ENCODE measurements at places on chromosomes 1 and 21.

- peak; percentile 7 for DNase-seq
Measured at GRCh38 chr1:163836481-163836880, 514.7 kb downstream of the NUF2 start.

DNA sequence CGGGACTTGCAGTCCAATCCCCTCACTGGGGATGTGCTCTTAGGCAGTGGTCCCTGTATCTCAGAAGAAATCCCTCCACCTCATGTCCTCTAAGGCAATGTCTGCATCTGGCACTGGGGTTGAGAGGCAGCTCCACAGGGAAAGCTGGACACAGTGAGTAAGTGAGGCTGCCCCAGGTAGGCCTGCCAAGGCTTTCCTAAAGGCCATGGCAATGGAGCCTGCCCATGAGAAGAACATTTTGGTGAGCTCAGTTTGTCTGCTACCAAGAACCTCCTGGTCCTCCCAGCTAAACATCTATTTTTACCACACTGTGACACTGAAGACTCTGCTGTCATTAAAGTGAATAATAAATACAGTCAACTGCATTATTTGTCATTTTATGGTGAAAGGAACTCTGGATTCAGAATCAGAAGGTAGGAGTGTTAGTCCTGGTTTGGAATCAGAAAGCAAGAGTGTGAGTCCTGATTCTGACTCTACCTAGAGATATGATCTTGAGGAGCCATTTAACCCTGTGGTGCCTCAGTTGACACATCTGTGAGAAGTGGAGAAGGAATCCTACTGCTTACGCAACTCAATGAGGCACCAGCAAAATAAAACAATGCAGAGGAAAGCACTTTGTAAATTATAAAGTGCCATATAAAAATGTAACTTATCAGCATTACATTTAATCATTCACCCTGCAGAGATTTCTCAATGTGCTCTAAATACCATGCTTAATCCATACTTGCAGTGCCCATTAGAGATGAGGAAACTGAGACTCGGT is 41.0 kb downstream of the TBX15 start:
- DNase-seq, result no peak

GRCh38 chr1:37399830-37400464 is 74.4 kb upstream of the ZC3H12A start:
- no peak for DNase-seq

- DNase-seq, result no peak
Measured at GRCh38 chr1:151729966-151730291, 8.6 kb downstream of the RIIAD1 start.

GRCh38 chr1:12485231-12486058 is 132.6 kb downstream of the DHRS3 start:
- DNase-seq, result no peak

- DNase-seq, result no peak
Measured at GRCh38 chr1:233010146-233010545, 59.7 kb downstream of the NTPCR start.
